ENCODE measurements at places on chromosomes 2 and 18.

GRCh38 chr18:56298935-56299334 is 339.5 kb downstream of the TXNL1 start:
- no peak for DNase-seq

GRCh38 chr2:237223201-237223861 is 137.6 kb downstream of the COPS8 start:
- no peak for DNase-seq

DNA sequence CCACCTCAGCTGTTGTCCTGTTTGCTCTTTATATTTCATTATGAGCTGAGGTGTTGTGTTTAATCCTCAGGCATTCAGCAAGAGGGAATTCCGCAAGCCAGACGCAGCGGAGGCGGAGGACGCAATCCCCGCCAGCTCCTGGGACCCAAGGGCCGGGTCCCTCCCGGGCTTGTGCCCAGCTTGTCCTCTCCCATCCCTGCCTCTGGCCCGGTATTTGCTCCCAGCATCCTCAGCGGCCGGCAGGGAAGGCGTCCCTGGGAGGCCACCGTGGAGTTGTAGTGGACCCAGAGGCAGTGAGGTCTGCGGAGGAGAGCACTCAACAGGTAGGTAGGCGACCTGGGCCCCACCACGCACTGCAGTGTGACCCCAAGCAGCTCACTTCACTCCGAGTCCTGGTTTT is 42.5 kb upstream of the FOSL2 start:
- no peak for DNase-seq

GRCh38 chr2:12861344-12861930 is 144.7 kb downstream of the TRIB2 start:
- no peak for DNase-seq

DNA sequence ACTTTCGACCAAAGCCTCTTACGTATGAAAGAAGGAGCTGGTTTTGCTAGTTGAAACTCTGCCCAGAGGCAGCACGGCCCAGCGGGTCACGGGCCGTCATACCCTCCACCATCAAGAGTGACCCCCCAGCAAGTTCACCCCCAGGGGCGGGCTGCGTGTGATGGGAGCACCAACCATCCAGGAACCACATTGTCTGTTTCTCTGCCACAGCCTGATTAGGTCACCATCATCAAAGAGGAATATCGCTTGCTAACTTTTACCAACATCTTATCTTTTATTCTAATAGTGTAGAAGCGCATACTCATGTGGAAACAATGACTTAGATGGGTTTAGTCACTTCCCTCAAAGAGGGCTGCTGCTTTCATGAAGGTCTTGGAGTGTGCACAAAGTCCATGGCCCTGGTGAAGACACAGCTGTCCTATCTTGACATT is 116.6 kb upstream of the SMIM21 start:
- DNase-seq = no peak

- no peak for DNase-seq
Measured at GRCh38 chr18:13625355-13625754, 101.0 kb downstream of the FAM210A start.

DNA sequence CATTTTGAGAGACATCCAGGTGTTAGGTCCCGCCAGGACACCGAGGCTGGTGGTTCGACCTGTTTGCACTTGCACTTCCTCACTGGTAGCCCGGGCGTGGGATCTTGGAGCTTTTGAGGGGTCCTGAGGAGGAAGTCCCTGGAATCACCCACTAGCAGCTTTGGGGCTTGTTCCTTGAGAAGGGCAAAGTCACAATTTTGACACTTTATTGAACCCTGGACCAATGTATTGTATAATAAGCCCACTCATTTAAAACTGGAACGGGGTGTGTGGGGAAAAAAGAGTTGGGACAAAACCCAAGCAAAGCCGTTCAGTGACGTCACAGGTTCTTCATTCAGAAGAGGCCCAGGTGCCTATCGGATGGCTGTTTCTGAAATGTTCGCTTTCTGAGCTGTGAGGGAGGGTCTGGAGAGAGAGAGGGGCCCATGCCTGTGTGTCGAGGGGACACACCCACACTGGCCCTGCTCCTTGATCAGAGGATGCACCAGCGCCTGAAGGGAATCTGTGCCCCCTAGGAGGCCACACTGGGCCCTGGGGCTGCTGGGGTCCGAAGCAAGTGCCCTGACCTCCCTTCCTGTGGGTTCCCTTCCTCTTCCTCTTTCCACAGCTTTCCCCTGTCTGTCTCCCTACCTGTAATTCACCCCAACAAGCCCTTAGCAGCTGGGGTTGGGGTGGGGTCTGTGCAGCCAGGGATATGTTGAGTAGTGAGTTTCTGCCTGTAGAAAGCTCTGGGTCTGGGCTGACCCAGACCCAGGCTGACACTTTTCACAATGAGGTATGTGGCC is 2.6 kb downstream of the LPIN1 start:
- DNase-seq = no peak

- DNase-seq = no peak
Measured at GRCh38 chr18:50982802-50983179, 15.0 kb downstream of the ELAC1 start.

DNA sequence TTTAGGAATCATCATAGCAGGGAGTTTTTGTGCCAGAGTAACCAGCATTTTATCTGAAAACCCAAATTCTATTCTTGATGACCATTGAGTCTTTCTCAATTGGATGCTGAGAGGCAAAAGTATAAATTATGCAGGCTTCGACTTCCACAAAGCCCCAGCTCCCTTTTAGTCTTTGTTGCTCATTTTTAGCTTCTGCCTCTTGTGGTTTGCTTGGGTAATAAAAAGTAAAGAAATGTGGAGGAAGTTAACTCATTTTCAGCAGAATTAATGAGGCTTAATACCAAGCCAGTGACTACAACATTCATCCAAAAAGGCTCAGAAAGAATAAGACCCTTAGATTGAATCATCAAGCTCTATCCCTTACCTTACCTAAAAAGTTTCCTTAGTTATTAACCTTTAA is 18.6 kb downstream of the ERMN start:
- DNase-seq = no peak

- DNase-seq = no peak
Measured at GRCh38 chr18:76451396-76452331, 43.4 kb downstream of the ZNF516 start.

DNA sequence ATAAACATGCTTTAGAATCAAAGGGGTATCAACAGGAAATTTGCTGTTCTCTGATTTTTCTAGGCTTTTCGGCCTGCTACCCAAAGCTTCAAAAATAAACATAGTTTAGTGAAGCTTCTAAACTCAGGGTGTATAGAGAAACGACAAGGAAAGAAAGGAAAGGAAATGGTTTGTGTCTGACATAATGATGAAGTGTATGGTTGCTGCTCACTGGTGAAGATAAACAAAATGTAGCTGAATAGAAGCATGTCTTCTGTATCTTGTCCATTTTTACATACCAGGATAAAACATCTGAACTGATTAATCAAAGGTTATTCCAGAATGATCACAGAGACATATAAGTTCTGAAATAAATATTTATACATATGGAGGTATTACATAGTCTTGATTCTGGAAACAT is 1324.6 kb upstream of the NRXN1 start:
- no peak for DNase-seq

- no peak for DNase-seq
Measured at GRCh38 chr18:45522371-45522770, 92.9 kb upstream of the SLC14A2 start.

DNA sequence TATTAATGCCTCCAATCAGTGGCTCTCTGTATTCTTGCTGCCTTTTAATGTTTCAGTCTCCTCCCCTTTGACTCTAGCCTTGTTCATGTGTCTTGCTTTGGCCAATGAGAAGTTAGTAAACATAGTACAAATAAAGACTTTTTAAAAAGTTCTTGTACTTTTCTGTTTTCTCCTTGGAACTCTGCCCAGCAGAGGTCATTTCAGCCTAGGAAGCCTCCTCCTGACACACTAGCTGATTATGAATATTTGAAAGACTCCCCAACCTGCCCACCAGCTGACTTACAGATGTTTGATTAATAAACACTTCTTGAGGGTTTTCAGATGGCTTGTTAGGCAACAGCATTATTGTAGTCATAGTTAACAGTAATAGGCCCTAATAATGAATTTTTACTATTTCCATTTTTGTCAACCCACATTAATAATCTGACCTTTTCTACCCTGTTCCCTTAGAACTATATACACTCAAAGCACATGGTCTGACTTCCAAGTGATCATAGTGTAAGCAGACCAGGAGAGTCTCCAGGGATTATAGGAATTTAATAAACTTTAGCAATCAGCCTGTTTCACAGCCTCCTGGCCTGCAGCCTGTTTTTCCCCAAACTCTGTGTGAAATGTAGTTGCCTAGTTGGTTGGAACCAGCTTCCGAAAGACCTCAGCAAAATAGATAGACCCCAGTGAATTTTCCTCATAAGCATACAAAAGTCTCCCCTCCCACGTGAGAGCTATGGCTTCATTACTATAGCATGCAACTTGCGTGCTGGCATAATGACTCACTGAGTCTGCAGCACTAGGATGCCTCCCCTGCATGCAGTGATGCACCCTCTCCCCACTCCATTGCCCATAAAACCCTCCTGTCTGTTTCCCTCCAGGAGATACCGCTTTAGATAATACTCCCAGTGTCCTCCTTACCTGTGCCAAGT is 670.7 kb upstream of the ZNF804A start:
- DNase-seq = no peak

GRCh38 chr2:32732912-32733472 is 105.1 kb downstream of the TTC27 start:
- no peak for DNase-seq

DNA sequence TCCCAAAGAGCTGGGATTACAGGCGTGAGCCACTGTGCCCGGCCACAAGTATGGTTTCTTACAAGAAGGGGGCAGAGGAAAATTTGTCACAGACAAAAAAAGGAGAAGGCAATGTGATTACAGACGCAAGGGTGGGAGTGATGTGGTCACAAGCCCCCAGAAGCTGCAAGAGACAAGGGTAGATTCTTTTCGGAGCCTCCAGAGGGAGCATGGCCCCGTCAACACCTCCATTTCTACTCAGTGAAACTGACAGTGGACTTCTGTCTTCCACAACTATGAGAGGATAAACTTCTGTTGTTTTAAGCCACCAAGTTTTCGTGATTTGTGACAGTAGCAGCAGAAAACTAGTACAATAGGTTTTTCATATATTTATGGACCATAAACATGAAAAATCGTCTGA is 2.1 kb upstream of the TCF7L1 start:
- no peak for DNase-seq

DNA sequence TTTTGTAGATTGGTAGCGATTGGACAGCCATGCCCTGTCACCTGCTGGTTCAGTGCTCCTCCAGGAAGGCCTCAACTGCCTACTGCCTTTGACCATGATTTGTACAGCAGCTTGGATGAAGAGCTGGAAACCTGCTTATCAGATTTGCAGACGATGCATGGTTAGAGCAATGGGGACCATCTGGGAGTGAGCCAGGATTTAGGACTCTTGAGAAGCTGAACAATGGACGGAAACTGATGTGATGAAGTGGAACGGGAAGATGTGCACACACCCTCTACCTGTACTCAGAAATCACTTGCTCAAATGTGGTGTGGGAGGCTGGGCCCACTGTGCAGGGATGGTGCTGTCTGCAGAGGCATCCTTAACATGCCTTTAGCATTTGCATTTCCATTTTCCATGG is 57.2 kb downstream of the NCK2 start:
- no peak for DNase-seq

DNA sequence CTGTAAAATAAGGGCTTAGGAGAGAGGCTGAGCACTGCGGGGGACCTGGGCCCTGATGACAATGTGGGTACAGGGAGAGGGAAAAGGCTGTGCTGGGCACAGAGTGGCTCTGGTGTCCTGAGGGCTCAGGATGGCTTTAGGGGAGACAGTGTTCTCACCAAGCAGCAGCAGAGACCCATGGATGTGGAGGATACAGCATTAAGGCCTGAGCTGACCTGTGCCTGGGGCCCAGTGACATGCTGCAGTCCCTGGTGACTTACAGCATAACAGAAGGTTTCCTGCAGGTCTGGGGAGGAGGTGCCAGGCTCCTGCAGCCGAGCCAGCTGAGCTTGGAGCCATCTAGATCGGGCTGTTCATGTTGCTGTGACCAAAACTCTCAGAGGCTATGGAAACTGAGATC is 191.3 kb upstream of the SMAD2 start:
- DNase-seq = no peak

DNA sequence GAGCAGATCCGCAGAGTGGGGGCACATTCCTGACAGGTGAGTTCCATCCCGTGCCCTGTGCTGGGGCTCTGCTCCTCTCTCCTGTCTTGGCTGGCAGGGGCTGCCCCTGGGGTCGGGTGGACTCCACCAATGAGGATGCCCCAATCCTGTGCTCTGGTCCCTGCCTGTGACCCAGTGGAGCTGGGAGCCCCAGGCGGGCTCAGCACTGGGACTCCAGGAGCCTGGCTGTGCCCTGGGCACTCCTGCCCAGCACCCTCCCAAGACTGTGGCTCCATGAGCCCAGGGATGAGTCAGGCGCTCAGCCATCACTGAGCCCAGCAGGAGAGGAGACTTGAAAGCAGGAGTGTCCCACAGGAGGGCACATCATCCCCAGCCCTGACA is 53.9 kb downstream of the MBP start:
- DNase-seq = no peak

DNA sequence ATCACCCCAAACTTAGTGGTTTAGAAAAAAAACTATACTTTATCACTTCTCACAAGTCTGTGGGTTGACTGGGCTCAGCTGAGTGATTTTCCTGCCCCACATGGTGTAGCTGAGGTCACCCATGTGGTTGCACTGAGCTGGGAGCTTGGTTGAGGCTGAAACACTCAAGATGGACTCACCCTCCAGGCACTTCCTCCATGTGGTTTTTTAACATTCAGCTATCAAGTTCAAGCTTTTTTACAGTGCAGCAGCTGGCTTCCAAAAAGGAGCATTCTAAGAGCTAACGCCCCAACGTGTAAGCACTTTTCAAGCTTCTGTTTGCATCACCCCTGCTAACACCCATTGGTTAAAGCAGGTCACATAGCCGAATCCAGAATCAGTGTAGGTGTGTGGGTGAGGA is 105.9 kb upstream of the CREB1 start:
- peak; percentile 9 for DNase-seq

GRCh38 chr2:216615298-216616082 is 17.7 kb upstream of the IGFBP2 start:
- DNase-seq = no peak

DNA sequence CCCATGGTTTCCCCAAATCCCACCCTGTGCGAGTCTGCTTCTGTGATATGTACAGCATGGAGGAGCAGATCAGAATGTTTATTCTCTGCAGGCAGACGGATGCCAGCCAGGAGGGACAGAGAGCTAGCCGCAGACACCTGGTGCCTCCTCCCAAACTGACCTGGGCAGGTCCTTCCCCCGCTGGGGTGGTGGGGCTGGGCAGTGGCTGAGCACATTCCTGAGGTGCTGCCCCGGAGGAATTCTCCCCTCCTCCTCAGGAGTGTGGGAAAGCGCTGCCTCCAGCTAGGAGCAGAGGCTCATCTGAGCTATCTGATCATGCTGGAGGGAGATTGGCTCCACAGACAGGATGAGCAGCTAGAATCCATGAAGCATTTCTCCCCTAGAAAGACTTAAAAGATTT is 21.7 kb downstream of the C2orf92 start:
- no peak for DNase-seq

GRCh38 chr2:140270224-140270623 is 1490.0 kb upstream of the NXPH2 start:
- no peak for DNase-seq
